ENCODE measurements at places on chromosomes 13 and 19.

DNA sequence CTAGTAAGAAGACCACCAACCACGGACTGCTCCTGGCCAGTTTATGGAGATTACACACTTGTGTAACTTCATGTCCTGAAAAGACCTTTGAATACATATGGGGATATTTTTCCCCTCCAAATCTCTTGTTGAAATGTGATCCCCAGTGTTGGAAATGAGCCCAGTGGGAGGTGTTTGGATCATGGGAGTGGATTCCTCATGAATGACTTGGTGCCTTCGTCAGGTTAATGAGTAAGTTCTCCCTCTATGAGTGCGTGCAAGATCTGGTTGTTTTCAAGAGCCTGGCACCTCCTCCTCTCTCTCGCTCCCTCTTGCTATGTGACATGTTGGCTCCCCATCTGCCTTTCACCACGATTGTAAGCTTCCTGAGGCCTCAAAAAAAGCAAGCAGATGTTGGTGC, 769.0 kb upstream of the SLITRK1 start:
- no peak for DNase-seq

DNA sequence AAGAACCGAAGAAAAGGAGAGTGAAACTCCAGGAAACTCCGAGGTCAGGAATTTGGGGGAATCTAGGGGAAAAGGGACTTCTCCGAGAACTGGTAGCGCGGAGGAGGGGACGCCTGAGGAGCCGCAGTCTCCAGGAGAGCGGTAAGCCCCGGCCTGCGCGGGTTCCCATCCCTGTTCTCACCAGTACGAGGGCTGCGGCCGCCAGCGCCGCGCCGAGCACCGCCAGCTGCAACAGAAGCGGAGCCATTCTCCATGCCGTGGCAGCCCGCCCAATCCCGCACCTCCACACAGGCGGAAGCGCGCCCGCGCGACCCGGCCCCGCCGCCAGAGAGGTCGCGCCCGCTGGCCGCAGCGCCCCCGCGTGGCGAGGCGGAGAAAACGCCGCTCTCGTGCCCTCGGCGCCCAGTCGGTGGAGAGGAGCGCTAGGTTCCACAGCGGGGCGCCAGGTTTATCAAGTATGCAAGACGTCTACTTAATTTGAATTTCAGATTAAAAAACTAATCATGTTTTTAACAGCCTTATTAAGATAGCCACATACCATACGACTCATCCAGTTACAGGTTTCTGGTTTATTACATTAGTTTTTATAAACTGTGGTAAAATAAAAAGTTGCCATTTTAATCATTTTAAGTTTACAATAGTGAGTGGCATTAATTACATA, at the start of gene ALG5:
Gene ALG5, minus strand, starts transcription at position 287 of the 661 bp plus-strand sequence. Its CDS starts 40 bp downstream, at position 247.
- peak; percentile 83 for DNase-seq

- DNase-seq, result no peak
Observed at GRCh38 chr19:51258165-51259160, 7.6 kb downstream of the SIGLECL1 start.

- DNase-seq, result no peak
Observed at GRCh38 chr19:40253611-40254092, 27.2 kb upstream of the CCNP start.

- no peak for DNase-seq
Observed at GRCh38 chr13:80437231-80437630, 96.3 kb upstream of the SPRY2 start.

- DNase-seq, result no peak
Observed at GRCh38 chr13:111903143-111903542, 163.8 kb upstream of the SOX1 start.

DNA sequence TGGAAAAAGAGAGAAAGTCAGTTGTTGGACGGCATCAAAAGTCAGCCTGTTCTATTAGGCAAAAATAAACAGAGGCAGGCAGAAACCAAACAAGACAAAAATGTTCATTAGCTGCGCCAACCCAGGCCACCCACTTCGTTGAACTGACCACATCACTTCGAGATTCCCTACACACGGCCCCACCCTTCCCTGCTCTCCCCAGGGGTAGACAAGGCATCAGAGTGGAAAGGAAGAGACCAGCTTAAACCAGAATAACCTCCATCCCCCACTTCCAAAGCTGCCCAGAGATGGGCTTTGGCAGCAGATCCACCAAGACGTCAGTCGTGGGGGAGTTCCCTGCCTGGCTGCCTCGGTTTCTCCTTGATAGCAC, 204.6 kb upstream of the TSHZ3 start:
- no peak for DNase-seq

GRCh38 chr13:73721571-73721970, 412.6 kb downstream of the KLF12 start:
- no peak for DNase-seq

- DNase-seq, result no peak
Observed at GRCh38 chr19:38918526-38918925, 6.5 kb upstream of the CCER2 start.

- no peak for DNase-seq
Observed at GRCh38 chr19:46232468-46232867, 2.9 kb downstream of the IGFL1 start.
